RKO (cell line): ENCODE measurements at places on chromosomes 2 and 18.
A peak's percentile ranks its signal among the peaks of the same experiment; 100 is the strongest.

DNA sequence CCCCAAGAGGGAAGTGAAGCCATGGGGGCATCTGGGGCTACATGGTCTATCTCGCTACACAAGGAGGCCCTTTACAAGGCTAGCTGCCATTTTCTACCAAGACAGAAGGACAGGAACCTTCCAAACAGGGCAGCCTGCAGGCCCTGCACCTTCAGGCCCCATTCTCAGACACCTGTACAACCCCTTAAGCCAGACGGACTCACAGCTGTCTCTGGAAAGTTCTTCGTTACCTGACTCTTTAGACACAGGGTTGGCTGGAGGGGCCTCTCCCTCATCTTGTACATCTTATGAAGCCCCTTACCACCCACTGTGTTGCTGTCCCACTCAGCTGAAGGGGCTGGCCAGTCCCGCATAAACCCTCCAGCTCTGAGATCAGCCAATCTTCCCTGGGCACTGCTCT is 17.2 kb downstream of the TMEM127 start:
- no peak for DNase-seq

GRCh38 chr2:236776695-236777251 is 207.1 kb downstream of the ACKR3 start:
- DNase-seq = no peak

DNA sequence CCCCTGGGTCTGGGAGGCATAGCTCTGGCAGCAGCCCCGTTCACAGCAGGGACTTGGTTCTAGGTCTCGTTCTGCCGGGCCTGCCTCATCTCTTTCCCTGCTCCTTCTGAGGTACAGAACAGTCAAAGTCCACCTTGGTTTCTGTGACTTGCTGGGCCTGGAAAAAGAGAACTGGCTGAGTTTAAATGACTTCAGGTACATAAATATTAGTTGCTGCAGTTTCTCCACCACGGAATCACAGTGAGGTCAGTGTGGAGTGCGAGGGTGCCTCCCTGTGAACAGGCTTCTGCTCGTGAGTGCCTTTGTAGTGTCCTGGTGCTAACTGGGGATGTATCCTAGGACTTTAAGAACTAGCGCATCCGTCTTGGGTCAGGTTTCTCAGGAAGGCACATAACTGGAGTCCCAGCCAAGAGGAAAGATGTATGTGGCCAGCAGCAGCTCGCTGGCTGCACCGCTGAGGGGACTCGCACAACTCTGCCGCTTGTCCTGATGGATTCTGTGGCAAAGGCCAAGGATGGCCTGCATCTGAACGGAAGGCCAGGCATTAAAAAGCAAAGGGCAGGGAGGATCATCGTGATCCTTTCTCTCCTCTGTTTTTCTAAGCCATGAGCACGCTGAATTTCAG is 188.6 kb downstream of the SH3RF3 start:
- no peak for DNase-seq

- DNase-seq = no peak
Measured at GRCh38 chr18:34224423-34225217, at the start of gene NOL4. TSS of gene NOL4 (minus strand) at chr18:34224913. CDS start at chr18:34223253, 1,660 bp downstream.

DNA sequence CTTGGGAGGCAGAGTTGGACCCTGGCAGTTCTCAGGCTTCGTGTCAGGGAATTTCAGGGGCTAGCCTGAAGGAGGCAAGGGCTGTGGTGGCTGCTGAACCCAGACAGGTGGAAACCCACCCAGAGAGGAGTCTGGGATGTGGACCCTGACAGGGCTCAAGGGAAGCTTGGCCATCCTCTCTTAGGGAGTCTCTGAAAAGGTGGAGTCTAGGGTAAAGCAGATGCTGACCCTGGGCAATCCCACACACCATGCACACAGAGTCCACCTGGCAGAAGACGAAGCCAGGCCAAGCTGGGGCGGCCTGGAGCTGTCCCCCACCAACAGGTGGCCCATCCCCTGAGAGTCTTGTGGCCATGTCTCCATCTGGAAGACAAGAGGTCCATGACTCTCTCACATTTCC is 41.2 kb upstream of the TEX51 start:
- no peak for DNase-seq

DNA sequence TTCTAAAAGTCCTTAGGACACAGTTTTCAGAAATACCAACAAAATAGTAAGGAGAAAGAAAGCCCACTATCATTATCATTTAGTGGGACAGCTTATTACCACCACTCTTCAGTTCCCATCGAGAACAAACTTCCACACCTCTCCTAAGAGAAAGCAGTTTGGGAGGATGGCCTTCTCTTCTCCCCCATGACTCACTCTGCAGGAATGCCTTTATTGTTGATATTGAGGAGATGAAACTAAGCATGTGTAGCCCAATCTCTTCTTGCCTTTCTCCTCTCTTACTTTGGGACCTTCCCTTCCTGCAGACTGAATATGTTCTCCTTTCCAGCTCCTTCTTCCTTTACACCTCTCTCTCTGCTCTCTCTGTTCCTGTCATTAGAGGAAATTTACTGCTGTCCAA is 30.0 kb upstream of the ERMN start:
- DNase-seq = no peak

- no peak for DNase-seq
Measured at GRCh38 chr2:218193701-218194100, 23.3 kb upstream of the ARPC2 start.

GRCh38 chr2:42928161-42928691 is 135.8 kb upstream of the HAAO start:
- DNase-seq = no peak

GRCh38 chr2:160010361-160011145 is 51.9 kb downstream of the PLA2R1 start:
- no peak for DNase-seq

- peak; percentile 78 for DNase-seq
Measured at GRCh38 chr18:54734059-54734458, 94.2 kb upstream of the RAB27B start.

GRCh38 chr2:27350106-27350693 is 6.4 kb downstream of the GTF3C2 start:
- DNase-seq = no peak

- DNase-seq = no peak
Measured at GRCh38 chr2:108960006-108960405, 29.0 kb downstream of the EDAR start.

- DNase-seq = peak; percentile 61
Measured at GRCh38 chr2:53740170-53740569, 27.4 kb upstream of the CHAC2 start.

GRCh38 chr2:61718965-61719364 is 134.9 kb downstream of the FAM161A start:
- no peak for DNase-seq

DNA sequence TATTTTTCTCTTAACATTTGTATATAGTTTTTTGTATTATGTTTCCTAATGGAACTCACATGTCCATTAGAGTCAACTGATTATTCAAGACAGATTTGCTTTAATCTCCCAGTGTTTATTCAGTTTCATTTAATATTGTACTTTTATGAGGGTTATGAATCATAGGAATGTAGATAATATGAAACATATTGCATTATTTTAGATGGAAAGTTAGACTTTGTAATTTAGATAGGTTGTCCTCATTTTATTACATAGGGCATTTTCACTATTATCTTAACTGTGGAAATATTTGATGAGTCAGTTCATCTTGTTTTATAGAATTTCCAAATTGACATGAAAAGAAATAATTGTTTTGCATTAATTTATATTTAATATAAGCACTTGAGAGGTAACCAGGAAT is 240.8 kb downstream of the PLCL1 start:
- DNase-seq = no peak

DNA sequence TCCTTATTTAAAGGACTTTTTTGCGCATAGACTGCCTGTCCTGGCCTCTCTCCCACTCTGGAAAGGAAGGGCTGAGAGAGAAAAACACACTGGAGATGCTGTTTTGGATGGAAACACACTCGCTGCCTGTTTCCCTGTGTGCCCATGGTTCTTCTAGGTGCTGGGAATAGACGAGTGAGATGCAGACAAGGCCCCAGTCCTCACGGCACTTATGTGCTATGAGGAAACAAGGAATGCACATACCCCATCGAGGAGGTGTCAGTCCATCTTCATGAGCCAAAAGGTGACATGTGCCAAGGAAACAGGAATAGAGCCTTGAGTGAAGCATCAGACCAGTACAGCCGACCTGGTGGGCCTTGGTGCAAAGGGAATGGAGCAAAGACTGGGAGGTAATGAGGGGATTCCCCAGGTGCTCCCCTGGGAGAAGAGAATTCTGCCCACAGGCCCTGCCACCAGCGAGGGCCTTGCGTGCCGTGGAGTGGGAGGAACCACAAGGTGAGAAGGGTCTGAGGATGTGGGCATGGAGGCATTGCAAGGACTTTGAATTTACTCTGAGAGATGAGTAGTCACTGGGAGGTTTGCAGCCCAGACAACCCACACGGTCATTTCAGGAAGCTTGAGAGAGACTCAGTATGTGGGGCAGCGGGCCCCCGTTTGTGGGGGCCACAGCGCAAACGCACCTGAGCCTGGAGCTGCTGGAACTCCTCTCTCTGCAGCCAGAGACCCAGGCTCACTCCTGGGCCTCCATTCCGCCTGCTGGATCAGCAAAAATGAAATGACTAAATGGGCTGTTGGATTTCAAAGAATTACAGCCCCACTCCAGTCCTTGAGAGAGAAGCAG is 197.5 kb upstream of the COPS8 start:
- DNase-seq = no peak

- no peak for DNase-seq
Measured at GRCh38 chr2:152067823-152068222, 31.0 kb downstream of the CACNB4 start.

DNA sequence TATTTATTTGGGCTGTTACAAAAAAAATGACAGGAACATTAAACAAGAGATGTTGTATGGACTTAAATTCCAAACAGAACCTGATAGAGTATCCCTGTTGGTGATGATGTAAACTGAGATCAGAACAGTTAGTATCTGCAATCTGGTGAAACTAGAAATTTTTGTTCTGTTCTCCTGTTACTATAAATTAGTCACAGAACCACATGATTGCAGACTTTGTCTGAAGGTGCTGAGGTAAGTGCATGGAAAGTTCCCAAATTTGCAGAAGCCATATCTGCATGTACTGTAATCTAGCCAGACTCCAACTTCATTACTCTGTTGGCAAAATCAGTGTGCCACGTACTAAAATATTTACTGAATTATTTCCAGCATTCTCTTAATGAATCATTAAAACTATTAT is 516.3 kb upstream of the FSIP2 start:
- no peak for DNase-seq

DNA sequence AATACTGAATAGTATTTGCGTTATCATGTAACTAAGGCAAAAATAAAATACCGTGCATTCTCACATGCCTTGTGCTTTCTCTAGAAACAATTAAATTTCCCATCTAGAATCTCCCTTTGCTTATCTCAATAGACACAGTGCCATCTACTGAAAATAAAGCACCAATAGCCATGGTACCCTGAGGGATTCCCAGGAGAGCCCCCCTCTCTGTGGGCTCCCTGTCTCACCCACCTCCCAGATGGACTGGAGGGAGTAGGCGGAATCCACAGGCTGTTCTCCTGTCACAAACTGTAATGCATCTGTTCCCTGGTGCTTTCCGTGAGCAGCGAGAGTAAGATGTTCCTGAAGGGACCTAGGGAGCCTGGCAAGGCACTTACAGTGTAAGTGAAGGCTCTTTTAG is 112.4 kb upstream of the UPP2 start:
- no peak for DNase-seq

DNA sequence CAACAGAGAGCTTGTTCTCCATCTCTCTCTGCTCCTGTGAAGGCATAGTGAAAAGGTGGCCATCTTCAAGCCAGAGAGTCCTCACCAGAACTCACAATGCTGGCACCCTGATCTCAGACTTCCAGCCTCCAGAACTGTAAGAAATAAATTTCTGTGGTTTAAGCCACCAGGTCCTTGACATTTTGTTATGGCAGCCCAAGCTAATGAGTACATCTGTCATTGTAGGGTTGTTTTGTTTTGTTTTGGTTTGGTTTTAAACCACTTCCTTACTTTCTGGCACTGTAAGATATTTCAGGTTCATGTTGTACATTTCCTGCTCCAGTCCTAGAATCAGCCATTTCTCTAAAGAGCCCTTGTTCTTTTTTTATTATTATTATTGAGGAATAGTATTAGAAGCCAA is 171.2 kb downstream of the CPS1 start:
- no peak for DNase-seq

GRCh38 chr18:28088477-28088876 is 88.5 kb downstream of the CDH2 start:
- DNase-seq = no peak

DNA sequence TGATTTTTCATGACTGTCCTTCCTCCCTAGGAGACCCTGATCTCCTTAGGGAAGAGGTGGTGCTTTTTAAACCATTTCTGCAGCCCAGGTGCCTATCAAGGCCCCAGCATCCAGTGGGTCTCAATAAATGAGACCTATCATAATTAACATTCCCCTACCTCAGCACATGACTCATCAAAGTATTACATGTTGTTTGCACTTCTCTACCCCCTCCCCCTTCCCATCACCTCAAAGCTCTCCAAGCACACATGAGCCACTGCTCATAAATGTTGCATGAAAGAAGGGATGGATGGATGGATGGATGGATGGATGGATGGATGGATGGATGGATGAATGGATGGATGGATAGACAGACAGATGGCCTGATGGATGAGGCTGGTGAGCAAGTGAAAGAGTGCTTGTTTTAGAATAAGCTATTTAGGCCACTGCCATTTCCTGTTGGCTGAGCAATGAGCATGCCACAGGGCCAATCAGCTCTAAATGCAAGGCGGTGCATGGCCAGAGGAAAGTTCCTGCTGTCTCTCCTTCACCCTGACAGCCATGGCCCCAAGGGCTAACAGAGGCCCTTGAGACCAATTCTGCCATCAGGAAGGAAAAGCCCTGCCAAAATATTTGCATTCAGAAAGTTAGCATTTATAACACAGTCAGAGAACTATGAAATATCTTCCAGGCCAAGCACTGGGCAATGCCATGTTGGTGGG is 20.9 kb upstream of the STEAP3 start:
- no peak for DNase-seq

DNA sequence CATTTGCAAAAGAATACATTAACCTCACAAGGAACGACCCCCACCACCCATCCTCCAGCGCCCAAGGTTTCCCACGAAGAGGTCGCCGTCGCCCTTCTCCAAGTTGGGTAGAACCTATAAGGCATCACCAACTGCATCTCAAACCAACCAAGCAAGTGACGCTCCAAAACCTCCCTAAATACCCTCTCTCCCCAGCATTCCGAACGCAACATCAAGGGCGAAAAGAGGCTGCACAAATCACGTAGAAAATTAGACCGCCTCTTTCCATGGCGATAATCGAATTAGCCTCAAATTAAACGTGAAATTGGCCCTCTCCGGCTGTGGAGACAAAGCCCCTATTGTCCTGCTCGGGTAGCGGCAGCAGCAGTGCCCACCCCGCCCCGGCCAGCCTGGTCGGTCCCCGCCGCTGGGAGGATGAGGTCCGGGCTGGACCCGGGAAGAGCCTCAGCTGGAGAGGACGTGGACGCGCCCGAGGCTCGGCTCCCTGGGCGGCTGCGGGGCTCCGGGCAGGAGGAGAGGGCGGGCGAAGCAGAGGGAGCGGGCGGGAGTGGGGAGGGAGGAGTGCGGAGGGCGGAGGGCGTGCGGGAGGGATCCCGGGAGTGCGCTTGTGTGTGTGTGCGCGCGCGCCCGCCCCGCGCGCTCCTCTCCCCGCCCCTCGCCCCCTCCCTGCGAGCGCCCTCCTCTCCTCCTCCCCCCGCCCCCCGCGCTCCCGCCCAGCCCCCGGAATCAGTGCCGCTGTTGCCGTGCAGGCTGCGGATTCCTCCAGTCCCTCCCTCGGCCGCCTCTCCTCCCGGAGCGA is at the start of gene SPTBN1:
Gene SPTBN1, plus strand, starts transcription at position 765 of the 799 bp plus-strand sequence. CDS start 70,092 bp downstream, outside the sequence.
- peak; percentile 75 for DNase-seq

- no peak for DNase-seq
Measured at GRCh38 chr2:100186126-100186525, 43.7 kb upstream of the AFF3 start.

GRCh38 chr2:239881561-239882320 is 143.4 kb downstream of the NDUFA10 start:
- no peak for DNase-seq

- peak; percentile 54 for DNase-seq
Measured at GRCh38 chr2:130391872-130392670, 36.2 kb downstream of the PTPN18 start.
